ENCODE measurements at places on chromosomes 7 and 10.
A peak's percentile ranks its signal among the peaks of the same experiment; 100 is the strongest.

DNA sequence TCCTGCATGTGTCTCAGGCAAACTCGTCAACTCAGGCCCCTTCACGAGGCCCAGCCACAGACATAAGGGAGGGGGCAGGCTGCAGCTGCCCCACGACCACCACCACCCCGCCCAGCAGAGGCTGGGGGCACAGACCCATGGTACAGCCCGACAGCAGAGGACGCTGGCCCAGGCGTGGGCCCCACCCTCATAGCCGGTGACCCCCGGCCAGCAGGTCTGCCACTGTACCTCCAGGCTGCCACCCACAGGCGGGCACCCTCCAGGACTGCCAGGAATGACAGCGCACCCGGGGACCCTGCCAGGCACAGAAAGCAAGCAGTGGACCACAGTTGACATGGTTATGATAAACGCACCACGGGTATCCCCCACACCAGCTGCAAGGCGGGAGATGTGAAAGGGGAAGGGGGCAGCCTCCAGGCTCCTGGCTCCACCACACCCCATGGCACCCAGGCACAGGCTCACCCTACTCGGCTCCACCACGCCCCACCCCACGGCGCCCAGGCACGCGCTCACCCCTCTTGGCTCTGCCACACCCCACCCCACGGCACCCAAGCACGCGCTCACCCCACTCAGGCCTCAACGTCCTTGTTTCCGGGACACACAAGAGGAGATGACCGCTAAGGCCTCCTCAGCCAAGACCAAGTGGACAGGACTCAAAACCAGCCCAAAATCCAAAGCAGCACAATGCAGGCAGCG lies 135.9 kb downstream of the MAD1L1 start:
- DNase-seq = no peak

DNA sequence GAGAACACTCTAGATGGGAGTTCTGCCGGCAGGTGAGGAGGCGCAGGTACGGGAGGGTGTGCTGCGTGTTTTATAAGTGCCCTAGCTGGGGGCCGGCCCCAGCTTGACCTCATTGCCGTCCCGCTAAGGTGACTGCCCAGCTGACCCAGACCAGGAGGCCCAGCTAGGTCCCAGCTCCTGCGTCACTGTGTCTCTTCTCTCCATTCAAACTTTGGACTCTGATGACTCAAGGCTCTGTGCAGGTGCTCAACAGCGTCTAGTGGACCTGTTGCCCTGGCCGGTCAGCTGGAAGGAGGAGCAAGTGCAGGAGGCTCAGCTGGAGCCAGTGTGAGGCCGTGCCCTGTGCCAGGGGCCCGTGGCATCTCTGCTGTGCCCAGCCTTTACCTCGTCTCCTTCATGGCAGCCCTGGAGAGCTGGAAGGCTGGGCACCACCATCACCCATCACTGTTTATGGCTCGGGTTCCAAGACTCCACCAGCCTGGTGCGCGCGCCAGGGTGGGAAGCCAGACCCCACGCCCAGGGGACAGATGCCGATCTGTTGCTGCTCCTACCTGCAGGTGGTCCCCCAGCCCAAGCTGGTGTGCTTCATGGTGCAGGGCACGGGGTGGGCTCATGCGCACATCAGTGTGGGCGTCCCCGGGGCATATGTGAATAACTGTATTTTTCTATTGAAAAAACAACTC lies 14.6 kb downstream of the LHPP start:
- DNase-seq = no peak

DNA sequence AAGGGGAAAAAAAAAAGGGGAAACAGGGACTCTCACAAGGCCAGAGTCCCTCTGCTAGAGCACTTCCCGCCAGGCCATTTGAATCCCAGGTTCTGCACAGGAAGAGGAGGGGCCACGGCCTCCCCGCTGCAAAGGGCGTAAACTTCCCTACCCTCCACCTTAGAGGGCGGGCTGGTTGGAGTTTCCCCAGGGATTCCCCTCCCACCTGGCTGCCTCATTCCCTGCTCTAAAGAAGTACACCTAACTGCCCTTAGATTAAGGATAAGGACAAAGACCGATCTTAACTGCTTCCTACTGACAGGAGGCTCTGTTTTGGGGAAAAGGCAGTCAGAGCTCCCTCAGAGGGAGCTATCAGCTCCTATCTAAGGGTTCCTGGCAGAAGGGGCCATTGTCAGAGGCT lies 102.0 kb upstream of the ARMC3 start:
- no peak for DNase-seq

GRCh38 chr10:117559712-117560111 lies 17.2 kb downstream of the EMX2 start:
- no peak for DNase-seq

DNA sequence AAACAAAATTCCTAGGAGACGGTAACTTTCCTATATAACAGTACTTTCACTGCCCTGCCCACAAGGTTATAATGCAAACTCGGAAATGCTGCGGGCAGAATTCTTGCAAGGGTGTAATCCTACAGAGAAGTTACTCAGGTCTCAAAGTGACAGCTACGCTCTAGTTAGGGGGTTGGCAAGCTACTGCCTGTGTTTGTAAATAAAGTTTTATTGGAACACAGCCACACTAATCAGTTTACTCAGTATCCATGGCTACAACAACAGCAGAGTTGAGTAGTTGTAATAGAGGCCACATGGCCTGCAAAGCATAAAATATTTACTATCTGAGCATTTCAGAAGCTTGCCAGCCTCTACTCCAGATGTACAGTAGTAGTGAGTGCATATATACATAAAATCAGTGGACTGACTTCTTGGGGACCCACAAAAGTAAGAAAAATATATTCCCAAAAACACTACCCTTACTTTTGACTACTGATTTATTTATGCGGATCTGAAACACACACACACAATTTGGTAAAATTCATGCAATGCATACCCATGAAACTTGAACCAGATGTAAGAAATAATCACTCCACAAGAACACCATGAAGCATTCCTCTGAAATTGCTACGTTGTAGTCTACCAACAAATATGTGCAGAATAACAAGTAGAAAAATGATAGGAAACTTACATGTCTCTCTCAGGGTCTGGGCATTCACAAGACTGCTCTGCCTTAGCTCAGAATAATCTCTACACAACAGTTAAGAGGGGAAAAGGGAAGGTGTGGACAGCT lies 53.0 kb downstream of the SMURF1 start:
- peak; percentile 84 for DNase-seq

DNA sequence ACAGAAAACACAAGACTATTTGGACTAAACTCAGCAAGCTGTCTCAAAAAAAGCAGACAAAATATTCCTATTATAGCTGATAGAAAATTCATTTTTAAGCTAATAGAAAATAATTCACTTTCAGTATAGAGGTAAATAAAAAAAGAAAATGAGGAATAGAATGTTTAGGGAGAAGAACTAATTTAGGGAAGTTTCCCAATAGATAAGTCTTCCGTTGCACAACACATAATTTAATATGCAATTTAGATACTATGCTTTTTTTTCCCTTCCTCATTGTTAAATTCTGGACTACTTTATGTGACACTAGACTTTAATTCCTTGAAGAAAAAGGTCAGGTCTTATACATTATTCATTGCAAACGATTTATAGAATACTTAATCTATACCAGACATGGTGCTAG lies 10.3 kb downstream of the PNPLA8 start:
- no peak for DNase-seq

- peak; percentile 84 for DNase-seq
These were observed 343.1 kb downstream of the PHTF2 start for GRCh38 chr7:78141522-78142281.

DNA sequence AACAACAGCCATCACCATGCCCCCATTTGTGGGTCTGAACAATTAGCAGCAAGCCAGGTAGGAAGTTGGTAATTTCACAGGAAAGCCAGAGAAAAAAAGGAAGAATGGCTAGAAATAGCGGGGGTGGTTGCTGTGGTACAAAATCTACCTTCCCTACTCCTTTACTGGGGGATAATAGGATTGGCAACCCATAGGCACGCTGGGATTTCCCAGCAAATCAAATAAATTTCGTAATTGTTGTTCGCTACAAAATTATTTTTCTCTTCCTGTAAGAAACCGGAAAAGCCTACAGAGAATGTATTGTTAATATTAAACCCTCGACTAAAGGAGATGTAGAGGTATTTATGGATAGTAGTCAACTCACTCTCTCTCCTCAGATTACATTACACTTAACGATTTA lies 123.9 kb downstream of the DOCK4 start:
- no peak for DNase-seq

- DNase-seq = no peak
These were observed 155.9 kb downstream of the SH2D4B start for GRCh38 chr10:80693565-80693964.

- DNase-seq = peak; percentile 76
These were observed 18.8 kb upstream of the MET start for GRCh38 chr7:116653204-116653603.

DNA sequence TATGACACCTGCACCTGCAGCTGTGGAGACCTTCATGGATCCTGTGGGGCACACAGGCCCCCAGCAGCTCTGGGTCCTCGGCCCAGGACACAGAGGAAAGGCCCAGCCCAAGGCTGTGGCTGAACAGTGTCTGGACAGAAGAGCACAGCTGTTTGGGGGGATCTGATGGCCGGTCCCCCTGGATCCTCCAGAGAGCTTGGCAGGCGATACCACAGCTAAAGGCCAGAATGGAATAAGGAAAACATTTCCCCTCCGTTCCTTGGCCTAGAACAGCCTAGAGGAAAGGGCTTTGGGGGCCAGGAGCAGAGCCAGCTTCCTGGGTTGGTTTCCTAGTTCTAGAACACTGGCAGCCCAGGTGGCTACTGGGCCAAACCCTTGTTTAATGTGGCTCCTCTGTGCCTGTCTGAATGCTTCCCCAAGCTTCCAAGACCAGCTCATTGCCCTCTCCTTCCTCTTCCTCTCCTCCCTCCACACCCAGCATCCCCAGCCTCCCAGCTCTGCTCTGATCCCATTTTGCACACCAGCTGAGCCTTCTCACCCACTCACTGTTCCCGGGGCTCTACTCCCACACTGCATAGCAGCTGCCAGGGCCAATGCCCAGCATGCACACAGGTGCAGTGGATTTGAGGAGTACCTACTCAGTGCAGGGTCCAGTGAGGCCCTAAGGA lies 46.9 kb downstream of the GPAM start:
- DNase-seq = no peak

- no peak for DNase-seq
These were observed 129.9 kb upstream of the TAC1 start for GRCh38 chr7:97601931-97602457.

DNA sequence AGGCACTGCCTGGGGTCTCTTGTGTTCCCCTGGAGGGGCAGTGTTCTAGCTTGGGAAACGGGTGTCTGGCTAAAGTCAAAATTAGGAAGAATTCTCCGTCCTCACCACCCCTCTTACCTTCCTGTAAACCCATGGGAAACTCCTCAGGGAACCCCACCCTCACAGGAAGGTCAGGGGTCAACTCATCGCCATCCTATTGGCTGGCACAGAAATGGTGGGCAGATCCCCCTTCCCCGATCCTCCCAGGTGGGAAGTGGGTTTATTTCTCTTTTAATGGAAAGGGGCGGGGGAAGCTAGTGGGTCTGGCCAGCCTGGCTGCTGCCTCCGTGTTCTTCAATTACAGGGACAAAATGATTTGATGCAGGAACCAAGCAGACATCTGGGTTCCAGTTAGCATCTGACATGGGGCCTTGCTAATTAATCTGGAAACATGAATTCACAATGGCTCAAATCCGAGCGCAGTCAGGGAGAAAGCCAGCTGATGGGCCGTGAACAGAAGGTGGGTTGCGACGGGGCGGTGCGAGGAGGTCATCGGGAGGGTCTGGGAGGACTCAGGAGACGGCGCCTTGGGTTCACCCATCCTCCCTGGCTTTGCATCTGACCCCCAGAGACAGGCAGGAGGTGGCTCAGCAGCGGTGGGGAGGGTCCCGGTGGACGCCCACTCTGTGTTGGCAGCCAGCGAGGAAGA lies 66.6 kb downstream of the SLIT1 start:
- DNase-seq = no peak

GRCh38 chr10:64080071-64080470 lies 558.9 kb downstream of the REEP3 start:
- DNase-seq = no peak

DNA sequence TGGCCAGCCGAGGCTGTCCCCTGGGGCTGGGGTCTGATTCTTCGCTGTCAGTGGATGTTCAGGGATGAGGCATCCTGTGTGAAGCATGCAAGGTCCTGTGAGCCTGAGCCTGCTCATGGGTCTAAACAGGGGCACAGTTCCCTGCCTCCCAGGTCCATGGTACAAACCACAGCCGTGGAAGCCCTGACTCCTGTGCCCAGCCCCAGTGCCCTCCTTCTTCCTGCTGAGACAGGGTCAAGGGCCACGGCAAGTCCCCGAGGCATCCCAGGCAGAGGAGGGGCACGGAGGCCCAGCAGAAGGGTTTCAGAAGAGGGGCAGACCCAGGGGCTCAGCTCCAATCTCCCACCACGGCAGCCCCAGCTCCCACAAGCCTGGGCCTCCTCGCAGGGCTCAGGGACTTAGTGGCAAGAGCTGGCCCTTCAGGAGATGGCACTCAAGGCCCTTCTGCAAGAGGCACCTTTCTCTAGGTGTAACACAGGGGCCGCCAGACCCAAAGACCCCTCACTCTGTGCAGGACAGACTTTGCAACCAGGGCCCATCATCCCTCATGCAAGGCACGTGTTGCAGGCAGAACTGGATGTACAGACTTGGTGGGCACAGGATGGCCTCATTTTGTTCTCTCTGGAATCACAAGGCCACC lies 248.8 kb downstream of the TCERG1L start:
- DNase-seq = no peak

DNA sequence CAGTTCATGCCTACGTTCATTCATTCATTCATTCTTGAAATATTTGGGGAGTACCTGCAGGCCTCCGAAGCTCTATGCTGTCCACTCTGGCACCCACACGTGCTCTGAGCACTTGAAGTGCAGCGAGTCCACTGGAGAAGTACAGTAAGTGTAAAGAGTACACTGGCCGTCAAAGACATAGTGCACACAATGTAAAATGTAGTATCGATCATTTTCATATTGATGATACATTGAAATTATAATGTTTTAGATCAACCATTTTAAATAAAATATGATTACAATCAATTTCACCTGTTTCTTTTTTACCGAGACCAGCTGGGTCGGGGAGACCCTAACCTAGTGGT lies 37.0 kb upstream of the PURB start:
- DNase-seq = no peak

GRCh38 chr10:132786476-132786883 lies 533 bp upstream of the NKX6-2 start:
- no peak for DNase-seq

DNA sequence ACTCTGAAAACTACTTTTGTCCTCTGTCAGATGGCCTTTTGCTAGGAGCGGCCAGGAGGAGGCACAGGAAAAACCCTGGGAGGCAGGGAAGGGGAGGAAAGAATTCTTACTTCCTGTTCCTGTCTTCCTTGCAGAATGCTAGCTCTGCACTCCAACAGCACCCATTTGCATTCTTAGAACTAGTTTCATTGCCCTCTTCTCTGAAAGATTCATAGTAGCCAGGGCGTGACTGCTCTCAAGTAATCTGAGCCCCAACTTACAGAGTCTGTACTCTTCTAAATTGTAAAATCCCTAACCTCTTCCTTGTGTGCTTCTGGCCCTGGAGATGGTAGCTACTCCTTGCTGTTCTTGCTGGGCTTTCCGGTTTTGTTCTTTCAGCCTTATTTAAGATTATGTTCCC lies 75.3 kb upstream of the STEAP1 start:
- DNase-seq = no peak

GRCh38 chr10:18516851-18517250 lies 134.5 kb downstream of the NSUN6 start:
- DNase-seq = no peak

GRCh38 chr7:78490524-78490923 lies 692.0 kb downstream of the PHTF2 start:
- no peak for DNase-seq

All from fibroblast of skin of abdomen (primary cell).